ENCODE measurements at places on chromosomes 7 and 10.

DNA sequence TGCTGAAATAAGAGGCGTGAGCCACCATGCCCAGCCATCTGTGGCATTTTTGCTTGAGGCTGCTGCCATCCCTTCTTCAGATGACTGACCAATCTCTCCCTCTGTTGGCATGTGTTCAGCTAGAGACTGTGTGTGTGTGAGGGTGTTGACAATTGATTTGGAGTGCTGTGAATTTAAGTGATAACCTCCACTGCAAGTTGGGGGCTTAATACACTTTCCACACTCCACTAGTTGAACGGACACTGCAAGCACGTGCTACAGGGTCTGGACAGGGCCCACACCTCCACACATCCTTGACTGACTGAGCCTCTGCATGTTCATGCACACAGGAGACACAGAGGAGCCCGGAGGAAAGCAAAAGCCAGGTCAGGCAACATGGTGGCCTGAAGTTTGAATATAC, 51.3 kb downstream of the BRAF start:
- no peak for DNase-seq

DNA sequence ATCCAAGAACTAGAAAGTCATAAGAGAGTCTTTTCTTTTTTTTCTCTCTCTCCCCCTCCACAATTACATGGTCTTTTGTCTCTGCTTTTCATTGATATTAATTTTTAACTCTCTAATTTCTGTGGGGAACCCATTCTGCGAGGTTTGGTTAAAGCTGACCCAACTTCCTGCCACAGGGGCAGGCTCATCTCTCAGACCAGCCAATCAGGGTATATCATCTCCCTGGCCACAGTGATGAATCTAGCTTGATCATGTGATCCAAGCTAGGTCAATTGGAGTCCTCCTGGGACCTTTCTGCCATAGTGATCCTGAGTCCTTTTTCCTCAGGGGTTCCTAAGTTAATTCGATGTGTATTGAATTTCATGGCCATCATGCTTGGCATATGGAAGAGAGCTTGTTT, 38.0 kb upstream of the TRUB1 start:
- DNase-seq = no peak

DNA sequence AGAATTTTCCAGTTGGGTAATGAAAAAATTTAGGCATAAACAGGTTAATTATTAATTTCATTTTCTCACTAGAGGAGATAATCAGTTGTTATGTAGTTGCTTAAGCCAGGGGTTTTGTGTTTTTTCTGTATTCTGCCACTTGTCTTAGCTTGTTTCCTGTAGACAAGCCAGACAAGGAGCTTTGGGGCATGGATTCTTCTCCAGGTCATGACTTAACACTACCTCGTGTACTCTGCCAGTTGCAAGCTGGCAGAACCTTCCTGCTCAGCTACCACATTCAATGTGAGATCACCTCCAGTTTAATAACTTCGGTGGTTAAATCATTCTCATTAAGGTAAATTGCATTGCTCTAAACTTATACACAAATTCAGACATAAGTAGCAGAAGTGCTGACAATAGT, 1.8 kb downstream of the CCM2 start:
- no peak for DNase-seq

DNA sequence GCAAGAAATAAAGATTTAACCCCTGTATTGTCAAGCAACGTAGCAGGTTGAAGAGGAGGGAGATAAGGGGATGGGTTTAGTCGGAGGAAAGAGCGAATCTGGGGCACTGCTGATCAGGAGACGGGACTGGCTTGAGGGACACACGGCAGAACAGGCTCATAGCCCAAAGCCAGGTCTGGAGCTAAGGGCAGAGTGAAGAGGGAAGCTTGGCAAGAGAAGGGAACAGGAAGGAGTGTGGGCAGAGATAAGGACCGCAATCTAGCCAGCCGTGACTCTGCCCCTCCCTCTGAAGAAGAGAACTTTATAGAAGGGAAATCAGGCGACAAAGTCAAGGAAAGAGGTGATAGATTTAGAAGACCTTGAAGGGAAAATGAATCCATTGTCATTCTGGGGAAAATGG, 67.6 kb downstream of the CAV1 start:
- no peak for DNase-seq

DNA sequence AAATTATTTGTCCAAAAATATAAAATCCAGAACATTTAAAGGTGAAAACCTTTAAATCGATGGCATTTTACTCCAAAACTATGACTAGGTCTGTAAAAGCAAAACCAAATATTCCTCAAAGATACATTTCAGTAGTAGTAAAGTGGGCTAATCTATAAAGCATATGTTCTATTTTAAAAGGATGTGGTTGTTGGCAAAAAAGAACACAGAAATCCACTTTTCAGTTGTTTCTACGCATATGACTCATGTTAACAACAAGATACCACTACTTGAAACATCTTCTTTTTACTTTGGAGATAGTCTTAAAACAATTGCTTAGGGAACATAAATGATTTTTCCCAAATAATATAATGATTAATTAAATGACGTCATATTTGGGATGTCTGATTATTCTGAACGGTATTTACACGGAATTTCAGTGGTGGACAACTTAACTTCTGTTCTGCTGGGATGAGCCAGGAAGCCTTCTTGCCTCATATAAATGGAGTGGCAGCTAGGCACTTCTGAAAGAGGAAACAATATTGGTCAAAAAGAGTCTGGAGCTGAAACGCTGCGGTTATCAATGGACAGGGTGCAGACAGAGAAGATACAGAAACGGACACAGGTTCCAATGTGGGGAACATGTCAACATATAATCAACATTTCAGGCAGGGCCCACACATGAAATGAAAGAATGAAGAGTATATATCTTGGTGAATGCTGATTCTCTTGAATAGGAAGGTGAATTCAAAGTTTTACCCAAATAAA, 78.5 kb downstream of the ETV1 start:
- DNase-seq = no peak

- peak; percentile 71 for DNase-seq
Measured at GRCh38 chr10:118259288-118259906, 82.7 kb downstream of the FAM204A start.

DNA sequence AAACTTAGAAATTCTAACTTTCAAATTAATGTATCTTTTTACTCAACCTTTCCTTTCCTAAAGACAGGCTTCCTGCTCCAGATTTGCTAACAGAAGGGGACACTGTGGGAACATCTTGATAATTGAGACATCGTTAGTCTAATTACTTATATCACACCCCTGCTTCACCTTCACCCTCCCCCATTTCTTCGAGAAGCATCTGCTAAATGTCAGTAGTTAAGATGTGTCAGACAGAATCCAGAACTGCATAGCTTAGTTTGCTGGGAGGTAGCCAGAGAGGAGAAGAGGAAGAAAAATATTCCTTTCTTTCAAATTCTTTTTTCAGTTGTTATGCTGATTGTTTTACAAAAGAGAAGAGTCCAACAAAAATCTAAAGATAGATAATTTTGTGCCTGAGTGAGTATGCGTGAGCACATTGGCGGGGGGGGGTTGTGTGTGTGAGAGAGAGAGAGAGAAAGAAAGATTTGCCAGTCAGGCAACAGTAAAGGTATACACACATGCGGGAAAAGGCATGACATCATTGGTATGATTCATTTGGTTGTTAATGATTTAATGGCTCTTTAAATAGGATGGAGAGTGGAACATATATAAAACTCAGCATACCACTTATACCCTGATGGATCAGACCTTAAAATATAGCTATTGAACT, 192.4 kb downstream of the PTN start:
- DNase-seq = no peak

DNA sequence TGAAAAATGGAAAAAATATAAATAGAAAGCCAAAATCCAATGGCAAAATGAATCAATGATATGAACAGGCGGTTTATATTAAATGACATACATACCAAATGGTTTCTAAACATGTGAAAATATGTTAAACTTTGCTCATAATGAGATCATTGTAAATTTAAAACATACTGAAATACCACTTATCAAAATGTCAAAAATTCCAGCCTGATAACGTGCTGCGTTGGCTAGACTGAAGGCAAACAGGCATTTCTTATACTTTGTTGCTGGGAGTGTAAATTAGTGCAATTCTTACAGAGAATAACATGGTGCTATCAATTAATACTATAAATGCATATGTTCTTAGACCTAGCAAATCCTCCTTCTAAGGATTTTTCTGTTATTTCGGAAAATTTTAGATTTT, 225.8 kb upstream of the FAM3C start:
- no peak for DNase-seq

DNA sequence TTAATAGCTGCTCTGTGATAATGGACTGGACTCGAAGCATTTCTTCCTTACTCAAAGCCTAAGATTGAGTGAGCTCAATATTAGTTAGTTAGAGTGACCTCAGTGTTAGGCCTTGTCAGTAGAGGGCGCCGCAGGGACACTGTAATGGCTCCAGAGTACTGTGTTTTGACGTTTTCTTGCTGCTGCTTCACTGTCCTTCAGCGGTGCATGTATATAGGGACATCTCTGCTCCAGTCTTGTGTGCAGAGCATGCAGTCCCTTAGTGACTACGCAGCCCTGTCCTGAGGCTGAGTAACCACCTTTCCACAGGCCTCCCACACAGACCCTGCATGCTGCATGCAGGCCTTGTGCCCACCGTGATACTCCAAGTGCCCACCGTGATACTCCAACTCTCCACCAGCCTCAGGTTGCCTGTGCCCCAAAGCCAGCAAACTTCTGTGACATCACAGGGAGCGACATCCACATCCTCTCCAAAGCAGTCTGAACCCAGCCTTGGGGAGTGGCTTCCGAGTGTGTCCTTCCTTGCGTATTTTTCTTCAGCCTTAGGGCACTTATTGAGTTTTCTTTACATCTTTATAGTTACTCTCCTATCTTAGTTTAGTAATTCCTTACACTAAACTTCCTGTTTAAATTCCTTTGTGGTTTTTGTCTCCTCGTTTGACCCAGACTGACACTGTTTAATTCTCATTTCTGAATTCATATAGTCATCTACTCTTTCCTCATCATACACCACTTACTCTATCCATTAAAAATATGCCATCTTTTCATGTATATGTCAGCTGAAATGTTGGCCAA, 118.2 kb downstream of the JAZF1 start:
- peak; percentile 91 for DNase-seq

GRCh38 chr10:71998840-71999194, 34.6 kb downstream of the CHST3 start:
- peak; percentile 60 for DNase-seq

GRCh38 chr7:155066417-155066950, 3.6 kb upstream of the HTR5A start:
- DNase-seq = no peak

DNA sequence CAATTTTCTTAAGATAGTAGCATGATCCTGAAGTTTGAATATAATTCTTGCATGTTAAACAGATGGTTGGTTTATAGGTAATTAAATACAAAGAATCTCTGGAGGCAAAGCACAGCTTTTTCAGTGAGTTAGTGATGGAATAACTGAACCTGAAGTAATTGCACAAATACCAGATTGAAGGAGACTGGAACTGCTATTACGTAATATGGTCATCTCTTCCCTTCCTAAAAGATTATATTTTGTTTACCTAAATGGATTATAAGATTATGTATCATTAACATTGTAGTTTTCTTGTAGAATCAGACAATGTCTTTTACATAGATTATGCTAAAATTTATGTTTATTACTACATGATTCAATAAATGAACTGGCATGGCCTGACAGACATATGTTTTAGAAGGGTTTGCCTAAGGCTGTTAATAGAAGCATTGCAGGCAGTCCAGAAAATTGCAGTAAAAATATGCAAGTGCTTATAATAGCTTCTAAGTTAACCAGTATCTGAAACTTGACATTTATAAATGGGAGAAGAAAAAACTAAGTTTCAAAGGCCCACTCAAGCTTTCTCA, 35.8 kb upstream of the GPR37 start:
- DNase-seq = no peak

GRCh38 chr10:77348751-77349150, 288.9 kb downstream of the KCNMA1 start:
- DNase-seq = no peak

DNA sequence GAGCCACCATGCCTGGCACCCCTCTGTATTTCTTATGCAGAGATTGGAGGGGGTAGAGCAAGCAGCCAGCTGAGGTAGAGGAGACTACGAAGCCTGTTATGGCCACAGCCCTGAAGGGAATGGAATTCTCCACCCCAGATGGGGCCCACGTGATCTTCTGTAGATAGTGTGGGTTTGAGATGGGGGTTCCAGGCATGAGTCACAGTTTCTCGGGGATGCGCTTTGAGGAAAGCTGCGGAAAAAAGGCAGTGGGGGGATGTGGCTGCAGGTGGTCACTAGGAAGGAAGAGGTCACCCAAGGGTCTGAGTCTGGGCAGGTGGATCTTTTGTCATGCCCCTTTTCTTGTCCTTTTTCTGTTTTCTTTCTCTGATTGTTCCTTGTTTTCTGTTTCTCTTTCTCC, 11.5 kb downstream of the FAM131B start:
- DNase-seq = no peak

GRCh38 chr7:153886506-153887441, 165.4 kb upstream of the DPP6 start:
- DNase-seq = peak; percentile 45

DNA sequence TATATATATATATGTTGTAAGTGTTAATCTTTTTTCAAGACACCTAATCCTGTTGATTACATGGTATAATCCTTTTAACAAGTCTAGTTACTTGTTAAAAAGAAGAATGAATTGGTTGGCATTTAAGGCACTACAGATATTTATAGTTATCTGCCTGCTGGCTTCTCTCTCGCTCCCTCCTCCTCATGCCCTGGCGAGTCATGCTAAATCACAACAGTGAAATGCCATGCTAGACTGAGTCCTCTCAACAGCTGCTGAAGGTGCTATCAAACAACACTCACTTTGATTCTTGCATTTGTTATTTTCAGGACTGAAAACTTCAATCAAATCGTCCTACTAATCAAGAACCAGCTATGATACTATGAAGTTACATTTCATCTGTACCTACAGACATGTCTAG, 15.4 kb downstream of the NRAP start:
- no peak for DNase-seq

DNA sequence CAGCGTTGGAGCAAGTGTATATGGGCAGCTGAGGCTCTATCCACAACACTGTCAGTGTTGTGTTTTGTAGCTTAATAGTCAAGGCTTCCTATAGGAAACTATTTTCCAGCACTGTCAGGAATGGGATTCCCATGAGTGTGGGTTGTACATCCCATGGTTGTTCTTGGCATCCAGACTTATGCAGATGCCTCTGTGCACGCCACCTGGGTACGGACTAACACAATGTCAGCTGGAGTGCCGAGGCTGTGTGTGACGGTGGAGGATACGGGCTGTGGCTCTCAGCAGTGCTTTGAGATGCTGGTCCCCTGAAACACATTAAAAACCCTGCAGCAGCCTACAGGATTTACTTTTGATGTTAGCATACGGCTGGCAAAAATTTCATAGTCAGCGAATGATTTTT, 350.0 kb downstream of the ACTR3B start:
- no peak for DNase-seq

GRCh38 chr7:44309271-44310091, 15.9 kb downstream of the CAMK2B start:
- DNase-seq = peak; percentile 53

DNA sequence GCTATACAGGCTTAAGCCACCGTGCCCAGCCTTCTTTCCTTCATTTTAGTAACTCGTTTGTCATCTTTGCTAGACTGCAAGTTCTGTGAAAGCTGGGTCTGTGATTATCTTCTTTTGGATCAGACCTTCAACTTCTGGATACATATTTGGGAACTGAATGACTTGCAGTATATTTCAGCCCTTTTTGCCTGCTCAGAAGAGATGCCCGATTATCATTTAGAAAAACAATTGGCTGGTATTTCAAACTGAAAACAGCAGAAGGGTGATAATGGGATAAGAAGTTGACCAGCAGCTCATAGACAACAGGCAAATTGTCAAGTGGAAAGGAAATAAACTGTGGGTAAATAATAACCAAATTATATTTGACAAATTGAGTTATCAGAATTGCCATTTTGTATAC, 14.6 kb downstream of the RSBN1L start:
- no peak for DNase-seq
